ENCODE measurements at places on chromosomes 2 and 18. TPM values are rescaled to one million over a fixed set of nuclear protein-coding genes. Genes with fewer than 3 reads are reported as not detected.

GRCh38 chr2:6370753-6371551, 494.8 kb downstream of the CMPK2 start:
- DNase-seq: no peak
- no peaks in the 10 kb centered on the region for H3K27me3 ChIP-seq
- no peak overlapping the region for H3K27ac ChIP-seq

Gene TCF7L1
- total RNA-seq: 17.1 TPM

GRCh38 chr2:118047380-118047826, 33.5 kb upstream of the CCDC93 start:
- DNase-seq: no peak
- H3K36me3 ChIP-seq: no peaks in the 10 kb centered on the region
- peaks cover 4% of the 10 kb centered on the region for H3K27me3 ChIP-seq

DNA sequence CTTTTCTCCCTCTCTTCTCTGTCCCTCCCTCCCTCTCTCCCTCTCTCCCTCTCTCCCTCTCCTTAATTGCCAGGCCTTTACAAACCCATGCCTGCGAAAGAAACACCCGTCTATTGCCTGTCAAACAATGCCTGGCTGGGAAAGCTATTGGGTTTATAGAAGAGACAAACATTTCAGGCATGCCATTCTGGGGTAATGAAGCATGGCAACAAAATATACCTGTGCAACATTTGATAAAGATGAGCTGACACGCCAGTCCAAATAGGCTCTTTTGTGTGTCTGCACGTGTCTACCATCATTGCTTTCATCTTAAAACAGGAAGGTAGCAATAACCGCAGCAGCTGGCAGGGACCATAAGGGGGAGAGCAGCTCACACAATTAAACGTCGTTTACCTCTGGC, 282.1 kb downstream of the ZNF516 start:
- H3K36me3 ChIP-seq: no peaks in the 10 kb centered on the region
- no peak overlapping the region for H3K4me3 ChIP-seq
- no peaks in the 10 kb centered on the region for H3K4me1 ChIP-seq
- no peak overlapping the region for H3K27ac ChIP-seq
- no peak for DNase-seq

DNA sequence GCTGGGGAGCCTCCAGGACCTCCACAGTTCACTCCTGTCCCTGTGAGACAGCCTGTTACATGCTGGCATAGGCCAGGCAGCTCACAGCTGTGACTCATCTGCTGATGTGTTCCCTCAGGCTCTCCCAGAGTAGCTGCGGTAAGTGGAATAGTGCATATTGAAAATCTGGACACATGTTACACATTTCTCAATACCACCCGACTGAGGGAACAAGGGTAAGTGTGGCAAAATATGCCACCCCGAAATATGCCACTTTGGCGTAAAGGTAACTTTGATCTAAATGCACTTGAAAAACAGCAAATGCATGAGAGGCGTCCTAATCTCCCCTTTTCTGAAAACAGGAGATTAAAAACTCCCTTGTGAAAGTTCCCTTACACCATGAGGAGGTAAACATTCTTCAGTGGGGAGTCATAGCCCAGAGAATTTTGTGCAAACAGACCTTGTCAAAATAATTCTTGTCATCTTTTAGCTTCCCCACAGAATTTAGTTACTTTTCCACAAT, 557.9 kb downstream of the CCDC85A start:
- H3K4me1 ChIP-seq: no peaks in the 10 kb centered on the region
- no peaks in the 10 kb centered on the region for H3K36me3 ChIP-seq
- H3K27ac ChIP-seq: no peak overlapping the region
- no peaks in the 10 kb centered on the region for H3K27me3 ChIP-seq
- H3K4me3 ChIP-seq: no peak overlapping the region

GRCh38 chr2:214395040-214395439, 15.8 kb upstream of the VWC2L start:
- H3K36me3 ChIP-seq: no peaks in the 10 kb centered on the region
- DNase-seq: no peak
- no peak overlapping the region for H3K27ac ChIP-seq
- no peak overlapping the region for H3K4me3 ChIP-seq
- no peaks in the 10 kb centered on the region for H3K27me3 ChIP-seq
